Ureter (tissue), 1 donor: ENCODE measurements at places on chromosomes 6 and 20.

DNA sequence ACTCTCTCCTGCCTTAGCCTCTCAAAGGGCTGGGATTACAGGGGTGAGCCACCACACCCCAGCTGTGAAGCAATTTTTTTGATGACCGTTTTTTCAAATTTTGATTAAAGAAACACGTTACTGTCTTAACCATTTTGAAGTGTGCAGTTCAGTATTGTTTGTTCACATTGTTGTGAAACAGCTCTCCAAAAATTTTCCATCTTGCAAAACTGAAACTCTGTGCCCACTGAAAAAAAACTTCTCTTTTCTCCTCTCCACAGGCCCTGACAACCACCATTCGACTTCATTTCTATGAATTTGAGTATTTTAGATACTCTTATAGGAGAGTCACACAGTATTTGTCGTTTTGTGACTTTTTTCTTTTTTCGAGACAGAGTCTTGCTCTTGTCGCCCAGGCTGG is 53.9 kb downstream of the ECT2L start:
- DNase-seq, result no peak

DNA sequence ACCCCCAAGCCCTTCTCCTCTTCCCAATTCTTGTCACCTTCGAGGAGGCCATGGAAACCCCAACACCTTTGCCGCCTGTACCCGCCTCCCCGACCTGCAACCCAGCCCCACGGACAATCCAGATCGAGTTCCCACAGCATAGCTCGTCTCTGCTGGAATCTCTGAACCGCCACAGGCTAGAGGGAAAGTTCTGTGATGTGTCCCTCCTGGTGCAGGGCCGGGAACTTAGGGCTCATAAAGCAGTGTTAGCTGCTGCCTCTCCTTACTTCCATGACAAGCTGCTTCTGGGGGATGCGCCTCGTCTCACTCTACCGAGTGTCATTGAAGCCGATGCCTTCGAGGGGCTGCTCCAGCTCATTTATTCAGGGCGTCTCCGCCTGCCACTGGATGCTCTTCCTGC is 675 bp downstream of the ZBTB9 start:
- DNase-seq, result no peak

- peak; percentile 48 for DNase-seq
Observed at GRCh38 chr6:159168536-159169192, 536 bp upstream of the FNDC1 start.

GRCh38 chr6:134223796-134224420 is 94.0 kb downstream of the SGK1 start:
- no peak for DNase-seq
